Activated T-helper 1 cell treated with anti-CD3 and anti-CD28 coated beads, Interleukin-12 subunit alpha, Interleukin-12 subunit beta, Interleukin-2, Interleukin-4 antibody, amounts not matched to agents 30 ng/mL and 10 ng/mL and 1 ng/mL, durations not matched to agents 14 hours and 24 hours and 36 hours (primary cell): ENCODE measurements at places on chromosomes 6 and 20. TPM values are rescaled to one million over a fixed set of nuclear protein-coding genes. Genes with fewer than 3 reads are reported as not detected.

- DNase-seq: peak; percentile 53
Observed at GRCh38 chr20:21505810-21506530, 7.9 kb downstream of the NKX2-2 start.

KHDC1L gene
- not detected in 2 replicates for total RNA-seq

DNA sequence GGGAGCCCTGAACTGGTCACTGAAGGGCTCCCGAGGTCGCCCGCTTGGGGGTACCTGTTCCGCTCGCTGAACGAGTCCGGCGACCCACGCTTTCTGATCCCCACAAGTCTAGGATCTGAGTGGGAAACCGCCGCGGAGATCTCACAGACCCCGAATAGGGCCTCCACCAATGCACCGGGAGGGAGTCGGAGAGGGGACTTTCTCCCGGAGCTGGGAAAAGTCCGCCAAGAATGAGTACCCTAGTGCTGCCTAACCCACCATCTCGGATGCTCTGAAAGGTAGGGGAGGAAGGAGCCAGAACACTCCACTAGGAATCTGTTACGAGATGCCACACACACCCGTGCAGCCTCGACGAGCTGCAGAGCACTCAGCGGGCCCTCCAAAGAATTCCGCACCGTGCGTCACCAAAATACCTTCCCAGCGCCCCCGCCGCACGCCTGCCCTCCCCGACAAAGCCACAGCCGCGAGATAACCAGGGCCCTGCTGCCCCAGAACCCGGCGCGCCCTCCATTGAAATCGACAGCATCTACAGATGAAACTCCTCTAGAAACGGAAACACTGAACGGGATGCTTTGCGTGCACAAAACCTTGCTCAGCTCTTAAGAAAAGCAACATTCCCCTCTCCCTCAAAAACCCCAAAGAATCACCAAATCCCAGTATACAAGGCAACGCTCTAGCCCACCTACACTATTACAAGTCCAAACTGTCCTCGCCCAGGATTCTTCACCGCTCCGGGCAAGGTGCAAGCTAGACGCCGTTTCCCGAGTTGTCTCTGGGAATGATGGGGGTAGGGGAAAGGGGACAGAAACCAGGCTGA is 686 bp downstream of the COL12A1 start:
- no peak for DNase-seq

GRCh38 chr6:149108038-149108748 is 209.3 kb upstream of the TAB2 start:
- no peak for DNase-seq

- DNase-seq: no peak
Observed at GRCh38 chr6:88872962-88873361, 90.5 kb downstream of the RNGTT start.

COL9A3 gene
- total RNA-seq: not detected in 2 replicates

DNA sequence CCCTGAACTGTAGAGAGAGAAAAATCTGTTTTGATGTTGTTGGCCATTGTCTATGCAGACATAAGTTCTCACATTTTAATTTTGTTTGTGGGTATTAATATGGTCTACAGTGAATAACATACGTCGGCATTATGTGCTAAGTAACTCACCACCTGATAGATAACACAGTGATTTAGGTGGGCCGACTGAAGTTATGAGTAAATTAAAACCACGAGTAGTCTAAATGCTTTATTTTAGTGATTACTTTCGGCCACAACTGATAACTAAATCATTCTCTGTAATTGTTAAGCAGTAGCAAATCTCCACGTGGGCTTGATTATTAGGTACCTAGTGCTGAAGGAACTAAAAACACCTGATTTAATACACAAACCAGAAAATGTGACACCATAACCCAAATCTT is 1.1 kb downstream of the DOP1A start:
- DNase-seq: no peak

DNA sequence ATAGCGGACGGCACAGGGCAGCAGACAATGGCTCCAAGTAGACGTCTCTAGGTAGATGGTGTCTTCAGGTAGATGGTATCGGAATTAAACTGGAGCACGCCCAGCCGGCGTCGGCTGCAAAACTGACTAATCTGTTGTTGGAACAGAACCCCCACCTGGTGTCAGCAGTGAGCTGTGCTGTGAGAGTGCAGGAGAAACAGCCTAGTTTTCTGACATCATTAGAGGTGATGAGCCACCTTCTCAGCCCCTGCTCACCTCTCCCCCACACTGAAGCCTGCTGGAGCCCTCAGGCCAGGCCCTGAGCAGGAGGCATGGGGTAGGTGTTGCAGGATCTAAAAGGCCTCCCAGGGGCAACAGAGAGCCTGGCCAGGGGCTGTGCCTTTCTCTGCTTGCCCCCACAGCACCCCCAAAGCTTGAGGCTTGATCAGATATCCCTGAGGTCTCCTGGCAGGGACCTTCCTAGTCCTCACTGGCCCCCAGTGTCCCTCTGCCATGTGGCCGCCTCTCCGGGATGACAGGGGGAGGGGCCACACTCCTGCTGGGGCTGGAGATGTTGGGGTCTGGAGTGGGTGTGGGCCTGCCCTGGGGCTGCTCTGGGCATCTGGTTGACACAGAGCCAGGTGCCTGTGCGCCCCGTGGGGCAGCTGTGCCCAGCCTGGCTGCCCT is 6.9 kb upstream of the HELZ2 start:
- DNase-seq: peak; percentile 47

OPRM1 gene
- total RNA-seq: not detected in 2 replicates

- DNase-seq: peak; percentile 62
Observed at GRCh38 chr20:62795023-62795761, 1.1 kb upstream of the MRGBP start.

- DNase-seq: no peak
Observed at GRCh38 chr6:74577619-74578018, 628.2 kb downstream of the COL12A1 start.

NOX3 gene
- total RNA-seq: not detected in 2 replicates

GRCh38 chr6:1815827-1816452 is 206.2 kb downstream of the FOXC1 start:
- DNase-seq: no peak

- DNase-seq: no peak
Observed at GRCh38 chr20:63140514-63141433, 75.2 kb downstream of the YTHDF1 start.
